Stimulated activated memory B cell treated with anti-CD40 and anti-IgM and Interleukin-4, amounts not matched to agents 10 μg/mL and 1 μg/mL and 100 μg/mL, for 72 hours (primary cell): ENCODE measurements at places on chromosomes 1 and 21.

- no peak for ATAC-seq
Observed at GRCh38 chr1:166470014-166470413, 303.2 kb upstream of the FAM78B start.

- ATAC-seq, result peak; percentile 76
Observed at GRCh38 chr21:45104560-45104959, 30.2 kb downstream of the ADARB1 start.

DNA sequence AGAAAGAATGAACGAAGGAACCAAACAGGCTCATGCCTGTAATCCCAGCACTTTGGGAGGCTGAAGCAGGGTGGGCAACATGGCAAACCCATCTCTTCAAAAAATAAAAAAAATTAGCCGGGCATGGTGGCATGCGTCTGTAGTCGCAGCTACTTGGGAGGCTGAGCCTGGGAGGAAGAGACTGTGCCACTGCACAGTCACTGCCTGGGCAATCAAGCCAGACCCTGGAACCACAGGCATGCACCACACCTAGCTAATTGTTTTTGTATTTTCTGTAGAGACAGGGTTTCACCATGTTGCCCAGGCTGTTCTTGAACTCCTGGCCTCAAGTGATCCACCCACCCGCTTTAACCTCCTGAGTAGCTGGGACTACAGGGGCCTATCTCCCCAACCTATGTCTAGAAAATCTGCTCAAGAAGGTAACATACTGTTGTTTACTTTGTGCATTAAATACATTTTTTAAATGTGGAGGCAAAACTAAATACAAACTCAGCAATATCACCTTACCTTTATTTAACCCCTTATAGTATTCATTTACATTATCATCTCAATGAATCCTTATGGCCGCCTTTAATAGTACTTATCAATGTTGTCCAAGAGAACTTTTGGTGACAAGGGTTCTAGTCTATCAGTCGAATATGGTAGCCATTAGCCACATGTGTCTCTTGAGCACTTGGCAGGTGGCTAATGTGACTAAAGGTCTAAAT lies 2.7 kb downstream of the KHDC4 start:
- ATAC-seq, result no peak

DNA sequence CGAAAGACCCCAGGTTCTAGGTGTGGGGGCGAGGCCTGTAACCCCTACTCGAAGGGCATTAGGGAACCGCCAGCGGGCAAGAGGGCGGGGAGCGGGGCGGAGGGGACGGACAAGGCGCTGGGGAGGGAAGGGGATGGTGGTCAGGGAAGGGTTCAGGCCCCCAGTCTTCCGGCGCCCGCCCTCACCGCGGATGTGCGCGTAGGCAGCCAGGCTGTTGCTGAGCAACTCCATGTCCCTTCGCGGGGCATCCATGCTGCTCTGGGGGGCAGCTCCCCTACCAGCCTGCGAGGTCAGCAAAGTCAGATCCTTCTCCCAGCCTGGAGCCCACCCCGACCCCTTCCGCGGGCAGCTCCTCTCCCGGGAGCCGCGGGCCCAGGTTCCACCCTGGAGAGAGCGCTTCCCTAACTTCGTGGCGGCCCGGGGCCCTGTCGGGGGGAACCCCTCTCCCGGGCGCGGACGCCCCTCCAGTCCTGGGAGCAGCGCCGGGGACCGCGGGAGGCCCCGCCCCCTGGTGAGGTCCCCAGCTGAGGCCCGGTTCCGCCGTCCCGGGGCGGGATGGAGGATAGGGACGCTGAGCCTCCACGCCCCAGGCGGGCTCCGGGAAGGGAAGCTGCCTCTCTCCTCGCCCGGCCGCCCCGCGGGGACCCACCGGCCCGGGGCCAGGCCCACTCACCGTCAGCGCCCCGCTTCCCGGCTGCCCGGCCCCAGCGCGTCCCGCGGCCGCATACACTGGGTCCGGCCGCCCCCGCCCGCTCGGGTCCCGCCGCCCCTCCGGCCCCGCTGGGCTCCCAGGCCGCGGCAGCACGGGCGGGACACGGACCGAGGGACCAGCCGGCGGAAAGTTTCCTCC lies 434 bp downstream of the EVA1B start:
- ATAC-seq, result peak; percentile 53

DNA sequence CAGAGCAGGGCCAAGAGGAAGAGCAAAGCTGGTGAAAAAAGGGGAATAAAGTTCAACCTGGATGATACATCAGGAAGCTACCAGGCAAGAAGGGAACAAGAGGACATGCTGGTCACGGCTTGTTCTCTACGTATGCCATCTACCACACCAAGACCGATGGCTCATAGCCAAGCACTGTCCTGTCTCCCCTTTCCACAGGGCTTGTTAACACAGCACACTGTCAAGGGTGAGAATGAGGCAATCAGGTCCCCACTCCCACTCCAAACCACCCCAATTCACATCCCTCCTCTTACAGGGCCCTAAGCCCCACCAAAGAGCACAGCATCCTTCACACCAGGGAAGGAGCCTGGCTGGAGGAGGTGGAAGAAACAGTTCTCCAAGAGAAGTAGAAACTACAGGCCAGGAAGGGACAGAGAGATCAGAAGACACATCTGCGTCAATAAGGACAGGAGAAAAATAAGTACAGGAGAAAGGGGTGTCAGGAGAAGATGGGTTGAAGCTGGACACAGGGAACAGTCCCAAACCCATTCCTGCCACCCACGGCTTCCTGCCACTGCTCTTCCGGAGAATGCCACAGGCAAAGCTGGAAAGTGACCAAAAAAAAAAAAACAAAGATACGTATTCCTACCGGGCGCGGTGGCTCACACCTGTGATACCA lies 923 bp upstream of the SHC1 start:
- no peak for ATAC-seq

GRCh38 chr21:45724994-45725843 lies 81.7 kb downstream of the PCBP3 start:
- ATAC-seq, result peak; percentile 18

- no peak for ATAC-seq
Observed at GRCh38 chr1:4045397-4046010, 145.4 kb upstream of the C1orf174 start.

GRCh38 chr1:184542291-184542690 lies 155.5 kb downstream of the C1orf21 start:
- ATAC-seq, result no peak

- ATAC-seq, result no peak
Observed at GRCh38 chr1:94025383-94026340, 95.3 kb downstream of the ABCA4 start.

GRCh38 chr1:76287917-76288316 lies 213.4 kb downstream of the ST6GALNAC3 start:
- ATAC-seq, result no peak

- ATAC-seq, result no peak
Observed at GRCh38 chr1:182248721-182249120, 142.9 kb downstream of the GLUL start.

GRCh38 chr1:61109158-61109557 lies 26.8 kb downstream of the NFIA start:
- no peak for ATAC-seq

DNA sequence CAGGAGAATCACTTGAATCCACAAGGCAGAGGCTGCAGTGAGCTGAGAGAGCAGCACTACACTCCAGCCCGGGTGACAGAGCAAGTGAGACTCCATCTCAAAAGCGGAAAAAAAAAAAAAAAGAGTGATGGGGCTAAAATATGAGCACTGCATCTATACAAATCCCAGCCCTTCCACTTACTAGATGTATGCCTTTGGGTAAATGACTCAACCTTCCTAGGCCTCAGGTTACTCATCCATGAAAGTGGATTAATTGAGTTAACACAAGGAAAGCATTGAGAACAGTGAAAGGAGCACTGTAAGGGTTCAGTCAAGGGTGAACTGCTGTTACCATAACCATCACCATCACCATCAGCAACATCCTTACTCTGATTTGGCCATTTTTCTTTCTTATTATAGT lies 226.4 kb upstream of the C8B start:
- no peak for ATAC-seq

DNA sequence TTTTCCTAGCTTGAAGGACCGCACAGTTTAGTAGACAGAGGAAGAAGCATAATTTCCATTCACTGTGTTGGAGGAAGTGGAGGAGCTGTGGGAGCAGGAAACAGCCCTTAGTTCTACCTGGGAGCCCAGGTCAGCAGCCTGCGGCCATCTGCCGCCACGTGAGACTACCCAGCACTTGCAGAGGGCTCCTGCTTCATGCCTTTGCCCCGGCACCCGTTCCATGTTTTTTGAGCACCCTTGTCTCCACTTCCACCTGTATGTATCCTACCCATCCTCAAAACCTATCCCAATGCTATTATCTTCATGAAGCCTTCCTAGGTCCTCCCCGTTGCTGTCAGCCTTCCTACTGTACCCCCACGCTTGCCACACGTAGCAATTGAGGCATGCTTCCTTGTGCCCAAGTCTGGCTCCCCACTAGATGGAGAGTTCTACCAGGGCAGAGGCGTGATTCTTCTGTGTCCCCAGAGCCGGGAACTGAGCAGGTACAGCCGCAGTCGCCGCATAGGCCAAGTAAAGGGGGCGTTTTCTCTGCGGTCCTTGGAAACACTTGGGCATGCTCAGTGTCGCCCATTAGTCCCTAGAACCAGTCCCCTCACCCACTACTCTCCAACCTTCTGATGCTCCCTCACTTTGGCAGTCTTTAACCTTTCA lies 1.9 kb downstream of the SLC6A9 start:
- peak; percentile 39 for ATAC-seq

GRCh38 chr1:201149400-201149799 lies 4.9 kb downstream of the TMEM9 start:
- no peak for ATAC-seq

- no peak for ATAC-seq
Observed at GRCh38 chr1:30912913-30913652, 4.5 kb upstream of the SDC3 start.

DNA sequence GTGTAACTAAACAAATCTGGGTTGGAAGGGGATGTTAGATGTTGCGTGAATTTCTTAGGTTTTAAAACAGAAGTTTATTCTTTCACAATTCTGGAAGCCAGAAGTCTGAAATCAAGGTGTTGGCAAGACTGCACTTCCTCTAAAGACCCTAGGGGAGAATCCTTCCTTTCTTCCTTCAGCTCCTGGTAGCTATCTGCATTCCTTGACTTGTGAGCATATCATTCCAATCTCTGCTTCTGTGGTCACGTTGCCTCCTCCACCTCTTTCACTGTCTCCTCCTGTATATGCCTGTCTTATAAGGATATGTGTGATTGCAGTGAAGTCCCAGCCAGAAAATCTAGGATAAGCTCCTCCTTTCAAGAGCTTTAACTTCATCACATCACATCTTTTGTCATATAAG lies 7.7 kb downstream of the CHRM3 start:
- no peak for ATAC-seq

DNA sequence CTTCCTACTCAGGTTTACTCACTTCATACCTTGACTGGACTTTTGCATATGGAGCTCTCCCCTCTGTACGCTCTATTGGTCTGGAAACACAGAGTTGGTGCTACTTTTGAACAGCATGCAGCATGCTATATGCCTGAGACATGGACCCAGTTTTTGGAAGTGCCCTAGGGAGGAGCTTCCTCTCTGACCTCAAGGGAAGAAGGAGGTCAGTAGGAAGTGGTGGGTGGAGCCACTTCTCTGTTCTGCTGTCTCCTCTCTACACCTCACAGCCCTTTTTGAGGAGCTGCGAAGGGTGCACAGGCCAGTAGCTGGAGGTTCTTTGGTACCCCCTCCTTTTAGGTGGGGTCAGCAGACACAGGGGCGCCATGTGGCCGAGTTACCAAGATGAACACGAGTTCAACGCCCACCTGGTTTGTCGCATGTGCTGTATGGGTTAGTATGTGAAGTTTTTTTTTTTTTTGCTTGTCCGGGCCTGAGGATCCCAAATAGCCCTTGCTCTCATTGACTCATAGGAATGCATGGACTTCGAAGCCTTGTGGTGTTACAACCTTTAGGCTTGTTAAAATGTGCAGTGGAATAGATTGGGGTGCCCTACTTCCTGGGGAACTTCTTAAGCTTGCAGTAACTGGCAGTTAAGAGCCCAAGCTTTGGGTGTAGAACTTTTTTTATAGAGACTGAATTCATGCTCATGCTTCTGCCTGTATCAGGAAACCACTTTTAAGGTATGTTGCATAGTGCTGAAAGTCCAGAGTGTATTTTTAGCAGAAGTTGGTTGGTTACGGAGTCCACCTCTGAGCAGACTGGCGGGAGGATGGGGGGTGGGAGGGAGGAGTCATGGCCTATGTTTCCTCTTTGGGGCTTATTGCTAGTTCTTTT lies 10.7 kb downstream of the MACF1 start:
- ATAC-seq, result peak; percentile 93

DNA sequence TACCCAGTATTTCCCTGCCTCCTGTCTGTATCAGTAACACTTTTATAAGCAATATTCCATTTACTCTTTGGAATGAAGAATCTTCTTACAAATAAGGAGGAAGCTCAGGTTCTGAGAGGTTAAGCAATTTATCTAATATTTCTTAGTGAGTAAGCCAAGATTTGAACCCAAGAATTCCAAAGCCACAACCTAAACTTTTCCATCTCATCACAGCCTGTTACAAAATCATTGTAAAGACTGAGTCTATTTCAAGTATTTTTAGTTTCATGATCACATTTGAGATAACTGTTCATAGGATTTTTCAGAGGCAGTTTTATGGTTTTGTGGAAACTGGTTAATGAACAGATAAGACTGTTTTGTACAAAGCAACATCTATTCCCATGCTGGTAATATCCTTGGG lies 29.8 kb upstream of the HHAT start:
- no peak for ATAC-seq

- no peak for ATAC-seq
Observed at GRCh38 chr1:63714482-63714760, 59.4 kb upstream of the ROR1 start.

GRCh38 chr1:79988401-79988800 lies 981.9 kb upstream of the ADGRL4 start:
- no peak for ATAC-seq

DNA sequence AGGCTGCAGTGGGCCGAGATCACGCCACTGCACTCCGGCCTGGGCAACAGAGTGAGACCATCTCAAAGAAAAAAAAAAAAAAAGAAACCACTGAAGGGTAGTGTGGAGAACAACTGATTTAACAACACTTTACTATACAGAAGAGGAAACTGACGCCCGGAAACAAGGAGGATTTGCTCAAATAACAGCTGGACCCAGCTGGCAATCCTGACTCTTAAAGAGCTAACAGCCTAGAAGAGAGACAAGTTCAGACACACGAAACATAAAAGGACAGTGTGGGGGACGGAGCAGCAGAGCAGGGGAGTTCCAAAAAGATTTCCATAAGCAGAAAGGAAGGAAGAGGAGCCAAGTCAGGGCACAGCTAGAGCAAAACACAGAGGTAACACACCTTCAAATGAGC lies 4.4 kb downstream of the ECHDC2 start:
- no peak for ATAC-seq

GRCh38 chr1:151344291-151344690 lies 2.8 kb downstream of the RFX5 start:
- no peak for ATAC-seq

DNA sequence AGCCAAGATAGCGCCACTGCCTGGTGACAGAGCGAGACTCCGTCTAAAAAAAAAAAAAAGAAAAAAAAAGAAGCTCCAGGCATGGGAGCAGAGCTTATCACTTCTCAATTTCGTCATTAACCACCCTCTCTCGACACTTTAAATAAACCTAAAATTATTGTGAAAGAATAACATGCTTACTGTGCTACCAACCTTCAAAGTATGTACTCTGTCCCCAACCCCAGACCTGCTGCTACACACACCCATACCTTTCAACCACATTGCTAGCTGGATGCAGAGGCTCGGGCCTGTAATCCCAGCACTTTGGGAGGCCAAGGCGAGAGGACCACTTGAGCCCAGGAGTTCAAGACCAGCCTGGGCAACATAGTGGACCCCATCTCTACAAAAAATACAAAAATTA lies 38.7 kb downstream of the GNPAT start:
- ATAC-seq, result no peak

GRCh38 chr1:116763787-116764465 lies 9.7 kb downstream of the CD2 start:
- ATAC-seq, result peak; percentile 32
